ENCODE measurements at places on chromosomes 2 and 18.

DNA sequence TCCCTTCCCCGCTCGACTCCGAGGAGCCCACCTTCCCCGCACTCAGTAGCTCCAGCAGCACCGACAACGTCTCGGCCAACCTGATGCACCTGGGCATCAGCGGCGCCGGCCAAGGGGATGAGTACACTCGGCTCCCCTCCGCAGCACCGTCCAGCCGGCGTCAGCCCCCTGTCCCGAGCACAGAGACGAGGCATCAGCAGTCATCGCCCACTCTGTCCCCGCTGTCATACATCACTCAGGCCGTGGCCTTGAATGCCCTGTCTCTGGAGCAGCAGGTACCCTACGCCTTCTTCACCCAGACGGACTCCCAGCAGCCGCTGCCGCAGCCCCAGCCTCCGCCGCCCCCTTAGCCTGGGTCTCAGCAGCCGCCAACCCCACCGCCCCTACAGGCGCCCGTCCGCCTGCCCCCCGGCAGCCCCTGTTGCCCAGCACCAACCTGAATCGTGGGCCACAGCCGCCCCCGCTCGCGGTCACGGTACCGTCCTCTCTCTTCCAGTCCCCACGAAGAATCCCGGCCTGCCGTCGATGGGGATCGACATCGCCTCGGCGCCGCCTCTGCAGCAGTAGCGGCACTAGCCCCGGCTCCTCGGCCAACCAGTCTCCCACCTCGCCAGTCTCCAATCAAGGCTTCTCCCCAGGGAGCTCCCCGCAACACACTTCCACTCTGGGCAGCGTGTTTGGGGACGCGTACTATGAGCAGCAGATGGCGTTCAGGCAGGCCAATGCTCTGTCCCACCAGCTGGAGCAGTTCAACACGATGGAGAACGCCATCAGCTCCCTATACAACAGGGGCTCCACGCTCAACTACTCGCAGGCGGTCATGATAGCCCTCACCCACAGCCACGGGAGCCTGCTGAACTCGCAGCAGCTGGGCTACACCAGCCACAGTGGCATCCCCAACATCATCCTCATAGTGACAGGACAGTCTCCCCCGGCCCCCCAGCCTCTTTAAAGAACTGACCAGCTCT lies 1195.9 kb upstream of the CHAC2 start:
- no peak for DNase-seq

GRCh38 chr2:113967272-113967671 lies 77.4 kb downstream of the ACTR3 start:
- no peak for DNase-seq

GRCh38 chr2:550860-551567 lies 126.2 kb downstream of the TMEM18 start:
- no peak for DNase-seq

GRCh38 chr2:23209059-23209458 lies 175.9 kb upstream of the KLHL29 start:
- no peak for DNase-seq

GRCh38 chr2:30253873-30254684 lies 22.7 kb downstream of the LBH start:
- no peak for DNase-seq

GRCh38 chr2:30713698-30714097 lies 93.5 kb downstream of the CAPN13 start:
- no peak for DNase-seq
